ENCODE measurements at places on chromosomes 13 and 19.
A peak's percentile ranks its signal among the peaks of the same experiment; 100 is the strongest.

GRCh38 chr19:663682-664117, 686 bp upstream of the RNF126 start:
- no peak for ATAC-seq

DNA sequence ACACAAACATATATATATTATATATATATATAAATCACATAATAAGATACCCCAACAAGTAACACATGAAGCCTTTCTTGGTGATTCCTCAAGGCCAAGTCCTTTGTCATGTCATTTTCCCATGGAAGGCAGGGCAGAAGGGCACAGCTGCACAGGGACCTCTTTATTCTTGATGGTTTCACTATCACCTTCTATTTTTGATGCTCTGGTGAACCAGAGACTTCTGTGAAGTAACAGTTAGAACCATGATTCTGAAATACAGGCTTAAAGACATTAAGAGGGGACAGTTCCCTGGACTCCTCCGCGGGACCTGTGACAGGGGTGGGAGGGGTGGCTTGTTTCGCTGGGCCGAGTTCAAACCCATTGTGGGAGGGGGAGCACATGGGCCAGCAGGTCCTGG, 104.0 kb downstream of the DGKH start:
- ATAC-seq, result no peak

GRCh38 chr19:7597689-7598088, 2.0 kb downstream of the CAMSAP3 start:
- no peak for ATAC-seq

DNA sequence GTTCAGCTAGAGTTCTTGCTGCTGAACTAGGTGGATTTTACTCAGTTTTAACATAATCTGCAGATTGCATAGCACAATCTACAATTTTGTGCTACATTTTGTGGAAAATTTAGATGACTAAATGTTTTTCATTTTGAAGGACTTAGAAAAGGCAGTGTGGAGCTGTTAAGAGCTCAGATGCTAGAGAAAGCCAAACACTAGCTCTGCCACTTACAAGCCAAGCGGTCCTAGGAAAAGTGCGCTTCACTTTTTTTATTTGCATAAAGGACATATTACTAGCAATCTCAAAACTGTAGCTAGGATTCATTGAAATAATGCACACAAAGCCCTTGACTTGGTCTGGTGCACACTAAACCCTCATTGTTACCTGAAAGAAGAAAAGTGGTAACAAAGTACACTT, 8.1 kb upstream of the CSNK1A1L start:
- ATAC-seq, result no peak

- ATAC-seq, result no peak
Measured at GRCh38 chr13:88456151-88456550, 785.0 kb downstream of the SLITRK5 start.

- no peak for ATAC-seq
Measured at GRCh38 chr13:89199138-89199537, 1528.0 kb downstream of the SLITRK5 start.

DNA sequence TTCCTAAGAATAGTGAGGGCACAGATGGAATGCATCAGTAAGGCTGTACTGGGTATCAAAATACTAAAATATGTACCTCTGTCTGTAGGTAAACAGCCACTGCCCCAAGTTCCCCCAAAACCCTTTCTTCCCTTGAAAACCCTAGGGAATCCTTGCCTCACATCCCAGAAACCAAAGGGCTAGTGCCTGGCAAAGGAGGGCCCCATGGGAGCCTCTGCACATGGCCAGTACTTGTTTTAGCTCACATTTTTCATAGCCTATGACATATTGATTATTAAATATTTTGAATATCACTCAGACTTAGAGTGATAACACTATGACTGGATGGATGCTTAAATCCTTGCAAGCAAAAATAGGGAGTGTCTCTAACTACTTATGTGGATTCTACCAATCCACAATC, 237.1 kb downstream of the LHFPL6 start:
- no peak for ATAC-seq

DNA sequence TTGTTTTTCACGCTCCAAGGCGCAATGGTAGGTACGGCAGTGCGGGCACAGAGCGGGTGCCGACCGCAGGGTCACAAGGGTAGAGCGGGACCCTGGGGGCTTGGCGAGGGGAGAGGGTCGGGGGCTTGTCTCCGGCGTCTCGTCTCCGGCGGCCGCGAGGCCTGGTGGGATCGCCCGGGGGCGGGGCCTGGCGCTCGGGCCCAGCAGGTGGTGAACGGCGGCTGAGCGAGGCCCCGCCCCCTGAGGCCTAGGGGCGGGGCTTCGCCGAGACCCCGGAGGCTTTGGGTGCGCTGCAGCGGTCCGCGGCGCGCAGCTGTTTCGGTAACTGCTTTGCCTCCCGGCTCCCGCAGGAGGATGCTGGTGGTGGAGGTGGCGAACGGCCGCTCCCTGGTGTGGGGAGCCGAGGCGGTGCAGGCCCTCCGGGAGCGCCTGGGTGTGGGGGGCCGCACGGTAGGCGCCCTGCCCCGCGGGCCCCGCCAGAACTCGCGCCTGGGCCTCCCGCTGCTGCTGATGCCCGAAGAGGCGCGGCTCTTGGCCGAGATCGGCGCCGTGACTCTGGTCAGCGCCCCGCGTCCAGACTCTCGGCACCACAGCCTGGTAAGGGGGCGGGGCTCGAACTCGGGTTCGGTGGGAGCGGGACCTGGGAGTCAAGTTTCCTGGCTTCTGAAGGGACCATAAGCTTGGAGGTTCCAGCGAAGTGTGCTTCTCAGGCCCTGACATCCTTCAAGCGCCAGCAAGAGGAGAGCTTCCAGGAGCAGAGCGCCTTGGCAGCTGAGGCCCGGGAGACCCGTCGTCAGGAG, at the start of gene TSEN34:
Gene TSEN34, plus strand, starts transcription at position 298 of the 800 bp plus-strand sequence. Its CDS starts 57 bp downstream, at position 355.
- ATAC-seq, result peak; percentile 16

Measured in activated CD4-positive, CD25-positive, alpha-beta regulatory T cell treated with anti-CD3 and anti-CD28 coated beads, Interleukin-2, amount 50 U/mL, for 24 hours (primary cell).